ENCODE measurements at places on chromosomes 4 and X.

GRCh38 chr4:111221371-111221770, 598.5 kb upstream of the PITX2 start:
- no peaks in the 10 kb centered on the region for H3K27me3 ChIP-seq
- H3K36me3 ChIP-seq = no peaks in the 10 kb centered on the region
- no peak for DNase-seq
- H3K4me3 ChIP-seq = no peak overlapping the region
- no peak overlapping the region for H3K27ac ChIP-seq

DNA sequence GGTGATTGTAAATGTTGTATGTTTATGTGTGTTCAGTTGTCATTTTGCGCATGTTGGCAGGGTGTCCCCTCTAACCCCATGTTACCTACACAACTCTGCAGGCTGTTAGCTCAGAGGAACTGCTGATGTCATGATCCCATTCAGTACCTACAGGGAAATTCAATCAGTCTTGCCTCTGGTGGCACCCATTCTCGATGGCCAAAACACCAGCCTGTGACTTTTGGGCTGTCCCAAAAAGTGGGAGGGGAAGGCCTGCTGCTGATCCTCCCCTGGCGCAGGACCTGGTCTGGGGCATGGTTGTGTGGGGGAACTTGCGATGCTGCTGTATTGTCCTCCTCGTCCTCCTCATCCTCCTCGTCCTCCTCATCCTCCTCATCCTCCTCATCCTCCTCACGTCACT, 174.5 kb downstream of the DCLK2 start:
- DNase-seq = no peak
- H3K27ac ChIP-seq = no peak overlapping the region
- H3K27me3 ChIP-seq = no peaks in the 10 kb centered on the region
- H3K4me3 ChIP-seq = no peak overlapping the region

DNA sequence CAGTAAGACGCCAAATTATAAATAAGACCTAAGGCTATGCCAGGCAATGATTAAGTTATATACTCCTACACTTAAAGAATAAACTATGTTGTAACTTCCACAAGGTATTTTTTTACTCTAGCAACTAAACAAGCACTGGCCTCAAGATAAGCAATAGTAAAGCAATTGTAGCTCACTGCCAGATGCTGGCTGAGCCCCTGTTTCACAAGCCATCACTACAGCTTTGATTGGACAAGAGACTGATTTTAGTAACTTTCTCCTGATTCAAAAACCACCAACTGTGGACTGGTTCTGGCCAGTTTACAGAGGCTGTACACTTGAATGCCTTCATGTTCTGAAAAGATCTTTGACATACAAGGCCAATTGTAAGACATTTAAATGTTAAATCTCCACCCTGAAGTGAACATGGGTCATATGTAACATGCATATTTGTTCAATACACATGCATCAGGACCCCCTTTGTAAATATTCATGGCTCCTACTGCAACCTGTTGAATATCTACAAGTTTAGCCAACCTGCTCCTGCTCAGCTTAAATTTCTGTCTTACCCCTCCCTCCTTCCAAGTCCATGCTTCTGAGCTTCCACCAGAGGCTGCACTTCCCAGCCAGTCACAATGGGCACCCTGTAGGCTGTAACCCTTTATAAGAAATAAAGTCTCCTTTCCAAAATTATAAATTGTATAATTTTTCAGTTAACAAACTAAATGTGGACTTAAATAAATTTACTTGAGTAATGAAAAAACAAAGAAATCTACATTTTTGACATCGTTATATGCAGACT, 423.6 kb downstream of the ANKRD50 start:
- DNase-seq = no peak
- no peaks in the 10 kb centered on the region for H3K4me1 ChIP-seq
- no peaks in the 10 kb centered on the region for H3K27me3 ChIP-seq
- no peaks in the 10 kb centered on the region for H3K36me3 ChIP-seq
- H3K4me3 ChIP-seq = no peak overlapping the region
- no peak overlapping the region for H3K27ac ChIP-seq

DNA sequence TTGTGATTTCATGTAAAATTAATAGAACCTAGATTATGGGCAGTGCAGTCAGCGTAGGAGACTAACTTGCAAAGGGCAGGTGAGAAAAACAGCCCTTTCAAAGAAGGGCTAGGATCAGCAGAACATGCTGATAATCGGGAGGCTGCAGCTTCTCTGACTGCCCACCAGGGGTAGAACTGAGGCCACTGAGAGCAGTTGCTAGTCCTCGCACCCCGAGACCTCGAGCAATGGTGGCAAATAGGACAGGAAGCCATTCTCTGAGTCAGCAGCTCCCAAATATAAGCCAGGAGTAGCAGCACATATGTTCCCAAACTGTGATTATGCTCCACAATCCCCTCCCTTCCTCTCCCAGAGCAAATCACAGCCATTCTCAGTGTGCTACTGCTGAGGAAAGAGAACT, 186.5 kb downstream of the MSL3 start:
- H3K27ac ChIP-seq = no peak overlapping the region
- H3K27me3 ChIP-seq = no peaks in the 10 kb centered on the region
- H3K4me1 ChIP-seq = no peaks in the 10 kb centered on the region

DNA sequence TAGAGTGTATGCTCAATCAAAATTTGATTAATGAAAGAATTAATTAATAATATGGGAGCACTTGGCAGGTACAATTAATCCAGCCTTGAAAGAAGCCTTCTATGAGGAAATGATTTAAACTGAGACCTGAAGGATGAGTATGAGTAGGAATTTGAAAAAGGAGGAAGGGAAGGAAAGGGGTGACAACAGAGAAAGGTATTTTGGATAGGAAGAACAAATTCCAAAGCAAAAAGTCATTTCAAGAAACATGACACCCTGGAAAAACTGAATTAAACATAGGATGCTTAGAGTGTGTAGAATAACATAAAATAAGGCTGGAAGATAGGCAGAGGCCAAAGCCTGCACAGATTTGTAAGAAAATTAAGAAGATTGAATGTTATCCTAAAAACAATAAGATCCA, 29.6 kb downstream of the PHOX2B start:
- H3K27me3 ChIP-seq = peaks cover 7% of the 10 kb centered on the region
- no peak overlapping the region for H3K27ac ChIP-seq
- DNase-seq = no peak
